ENCODE measurements at places on chromosomes 3 and 15. TPM values are rescaled to one million over a fixed set of nuclear protein-coding genes. Genes with fewer than 3 reads are reported as not detected.

The SLC35G2 gene
- total RNA-seq: not detected

The TRIM42 gene
- total RNA-seq: not detected

The TLR9 gene
- total RNA-seq: 2.8 TPM

GRCh38 chr3:10775259-10775658, 40.8 kb upstream of the SLC6A11 start:
- no peak overlapping the region for H3K4me3 ChIP-seq
- H3K36me3 ChIP-seq: no peaks in the 10 kb centered on the region
- H3K27ac ChIP-seq: no peak overlapping the region
- peaks cover 4% of the 10 kb centered on the region for H3K27me3 ChIP-seq
- no peak for DNase-seq

- H3K4me3 ChIP-seq: no peak overlapping the region
- H3K4me1 ChIP-seq: no peaks in the 10 kb centered on the region
- no peaks in the 10 kb centered on the region for H3K36me3 ChIP-seq
- no peak for DNase-seq
- H3K27ac ChIP-seq: no peak overlapping the region
- H3K27me3 ChIP-seq: peaks cover 4% of the 10 kb centered on the region
Measured at GRCh38 chr3:152574461-152575079, 260.4 kb upstream of the P2RY1 start.

DNA sequence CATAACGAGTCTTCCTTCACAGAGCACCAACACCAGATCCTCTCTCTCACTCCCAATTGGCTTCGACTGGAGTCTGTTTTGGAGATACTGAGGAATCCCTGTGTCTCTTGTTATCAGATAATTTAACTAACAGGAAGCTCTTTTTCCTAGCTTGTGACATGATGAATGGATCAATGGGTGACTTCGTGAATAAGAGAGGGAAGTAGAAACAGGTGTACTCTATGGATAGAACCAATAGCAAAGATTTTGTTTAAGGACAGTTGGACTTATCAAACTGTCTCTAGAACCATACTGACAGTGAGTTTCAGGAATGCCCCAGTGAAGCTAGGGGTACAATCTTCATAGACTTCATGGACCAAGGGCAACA, 29.4 kb upstream of the KLHL6 start:
- H3K4me1 ChIP-seq: peaks cover 37% of the 10 kb centered on the region
- no peak for DNase-seq
- H3K36me3 ChIP-seq: no peaks in the 10 kb centered on the region
- no peaks in the 10 kb centered on the region for H3K27me3 ChIP-seq

DNA sequence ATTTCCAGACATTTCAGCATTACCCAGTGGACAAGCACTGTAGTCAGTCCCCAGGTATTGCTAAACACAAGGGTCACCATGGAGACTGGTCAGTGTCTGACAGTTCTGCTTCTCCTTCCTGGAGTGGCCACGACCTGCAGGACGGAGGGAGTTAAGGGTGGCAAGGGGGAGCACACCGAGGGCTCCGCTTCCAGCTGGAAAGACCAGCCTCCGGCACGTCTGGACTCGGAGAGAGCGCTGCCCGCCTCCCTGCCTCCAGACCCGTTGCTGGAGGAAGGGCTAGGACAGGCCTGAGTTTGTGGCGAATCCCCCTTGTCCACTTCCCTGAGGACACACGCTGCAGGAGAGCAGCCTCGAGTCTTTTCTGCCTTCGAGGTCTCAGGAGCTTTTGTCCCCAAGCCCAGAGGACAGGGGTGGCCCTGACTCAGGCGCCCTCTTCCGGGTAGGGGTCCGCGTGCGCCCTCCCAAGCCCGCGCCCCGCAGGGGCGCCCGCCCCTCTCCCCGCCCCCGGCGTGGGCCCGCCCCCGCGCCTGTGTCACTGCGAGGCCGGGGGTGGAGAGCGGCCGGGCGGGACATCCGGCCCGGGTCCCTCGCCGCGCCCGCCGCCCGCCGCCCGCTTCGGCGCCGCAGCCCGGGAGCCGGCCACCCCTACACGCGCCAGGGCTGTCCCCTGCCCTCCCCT, at the start of gene CHST14:
TSS of gene CHST14 (plus strand) at position 562 of the 682 bp plus-strand sequence. CDS start 230 bp downstream, outside the sequence.
- DNase-seq: peak; percentile 49
- H3K27ac ChIP-seq: peak within 1 kb of the TSS; percentile 89
- H3K4me1 ChIP-seq: peaks cover 37% of the 10 kb centered on the region
- H3K36me3 ChIP-seq: peaks cover 11% of the 10 kb centered on the region
- no peaks in the 10 kb centered on the region for H3K27me3 ChIP-seq
- H3K4me3 ChIP-seq: peak within 1 kb of the TSS; percentile 92

Measured in naive thymus-derived CD8-positive, alpha-beta T cell (primary cell).